ENCODE measurements at places on chromosomes 3 and 15. TPM values are rescaled to one million over a fixed set of nuclear protein-coding genes. Genes with fewer than 3 reads are reported as not detected.

SPINK8 gene
- not detected for total RNA-seq

TRPM1 gene
- not detected for total RNA-seq

GRK7 gene
- total RNA-seq: not detected

RTP4 gene
- total RNA-seq: 1.8 TPM

GRAMD1C gene
- 2.3 TPM for total RNA-seq
